ENCODE measurements at places on chromosomes 1 and 21.
A peak's percentile ranks its signal among the peaks of the same experiment; 100 is the strongest.

DNA sequence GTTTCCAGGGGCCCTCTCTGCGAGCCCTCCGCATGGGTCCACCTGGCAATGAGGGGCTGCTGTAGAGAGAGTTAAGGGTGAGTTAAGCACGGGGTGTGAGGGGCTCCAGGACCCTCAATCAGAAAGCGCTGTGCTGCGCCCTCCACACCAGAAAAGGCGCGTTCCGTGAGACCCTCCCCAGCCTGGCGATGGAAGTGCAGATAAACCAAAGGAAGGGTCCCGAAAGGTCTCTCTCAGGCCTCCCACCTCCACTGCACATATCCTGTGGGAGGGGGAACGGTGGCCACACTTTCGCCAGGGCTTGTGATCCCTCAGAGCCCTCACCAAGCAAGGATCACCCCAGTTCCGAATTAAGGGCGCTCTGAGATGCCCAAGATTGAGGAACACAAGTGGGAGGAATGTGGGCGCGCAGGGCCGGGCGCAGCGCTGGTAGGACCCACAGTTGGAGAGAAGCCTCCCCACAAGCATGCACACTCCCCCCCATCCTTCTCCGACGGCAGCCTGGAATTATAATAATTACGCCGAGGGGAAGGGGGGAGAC lies 1.1 kb downstream of the WNT3A start:
- DNase-seq = no peak

DNA sequence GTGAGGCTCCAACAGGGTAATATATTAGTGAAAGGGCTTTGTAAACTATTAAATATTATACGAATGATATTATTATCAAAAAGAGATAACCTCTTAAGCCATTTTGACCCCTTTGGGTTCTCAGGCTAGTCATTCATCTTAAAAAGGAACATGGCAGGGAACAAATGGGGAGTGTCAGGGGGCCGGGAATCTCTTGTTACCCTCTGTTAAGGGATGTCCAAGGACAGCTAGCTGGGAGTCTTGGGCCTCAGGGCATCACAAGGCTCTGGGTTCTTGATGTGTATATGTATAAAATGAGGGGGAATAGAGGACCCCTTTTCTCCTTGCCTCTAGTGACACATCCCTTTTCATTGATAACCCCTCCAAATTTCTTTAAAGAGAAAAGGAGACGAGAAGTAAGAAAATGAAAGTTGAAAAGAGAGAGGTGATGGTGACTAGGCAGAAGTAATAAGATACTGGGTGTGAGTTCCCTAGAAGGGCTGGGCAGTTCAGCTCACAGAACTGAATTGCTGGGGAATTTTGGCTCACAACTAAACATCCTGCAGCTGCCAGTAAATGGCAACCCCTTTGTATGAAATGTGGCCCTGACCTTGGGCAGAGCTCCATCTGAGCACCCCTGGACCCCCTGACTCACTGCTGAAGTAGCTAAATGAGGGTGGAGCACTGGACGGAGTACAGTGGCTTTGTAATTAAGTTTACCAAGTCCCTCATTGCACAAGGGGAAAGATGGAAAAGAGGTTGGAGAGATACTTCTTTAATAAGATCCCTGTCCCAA lies 20.0 kb upstream of the ZNF326 start:
- DNase-seq = no peak

GRCh38 chr1:173798078-173798477 lies 26.4 kb upstream of the DARS2 start:
- DNase-seq = no peak

GRCh38 chr21:35730325-35730724 lies 330.0 kb downstream of the SETD4 start:
- no peak for DNase-seq

DNA sequence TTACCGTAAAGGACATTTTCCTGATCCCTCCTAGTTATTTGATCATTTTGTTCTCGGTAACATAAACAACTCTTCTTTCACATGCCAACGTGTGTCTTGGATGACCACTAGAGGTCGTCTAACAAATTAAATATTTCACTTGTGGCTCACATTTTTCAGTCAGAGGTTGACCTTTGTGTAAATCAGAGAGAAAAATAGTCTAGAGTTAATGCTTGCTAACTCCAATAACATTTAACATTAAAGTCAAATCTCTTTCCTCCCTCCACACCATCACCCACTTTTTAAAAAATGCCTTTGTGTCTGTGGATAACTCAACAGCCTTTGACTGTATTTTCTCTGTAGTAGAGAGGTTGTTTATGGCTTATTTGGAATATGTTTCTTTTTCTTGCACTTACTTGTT lies 220.5 kb upstream of the B3GALT2 start:
- DNase-seq = peak; percentile 26

GRCh38 chr1:103517380-103518047 lies 8.0 kb upstream of the RNPC3 start:
- no peak for DNase-seq

DNA sequence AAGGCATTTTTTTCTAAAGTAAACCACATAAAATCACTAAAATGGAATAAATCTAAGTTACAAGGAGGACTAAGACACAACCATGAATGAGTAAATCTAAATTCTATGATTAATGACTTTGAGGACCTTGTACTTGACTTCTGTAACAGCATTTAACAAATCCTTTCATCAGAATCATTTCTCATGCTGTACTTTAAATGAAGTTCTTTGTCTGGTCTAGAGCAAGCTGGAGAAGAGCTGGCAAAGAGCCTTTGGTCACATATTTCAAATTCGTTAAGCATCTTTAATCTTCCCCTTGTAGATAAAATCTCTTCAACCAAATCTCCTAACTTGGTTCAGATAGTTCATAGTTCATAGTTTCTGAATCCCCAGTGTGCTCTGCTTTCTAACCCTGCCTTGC lies 405.4 kb downstream of the PTPRC start:
- no peak for DNase-seq

DNA sequence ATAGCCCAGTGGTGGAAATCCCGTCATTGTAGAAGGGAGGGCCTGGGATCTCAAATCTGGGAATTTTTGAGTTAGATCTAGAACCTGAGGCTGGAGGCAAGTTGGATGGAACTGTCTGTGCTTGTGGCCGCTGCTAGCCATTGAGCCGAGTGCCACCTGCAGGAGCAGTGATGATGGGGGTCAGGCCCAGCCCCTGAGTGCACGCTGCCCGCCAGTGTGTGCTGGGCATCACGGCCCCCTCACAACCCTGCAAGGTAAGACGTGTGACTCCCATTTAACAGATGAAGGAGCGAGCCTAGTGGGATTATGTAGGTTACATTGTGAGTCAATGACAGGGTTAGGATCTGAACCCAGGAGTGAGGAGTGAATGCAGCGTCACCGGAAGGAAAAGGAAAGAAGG lies 407.2 kb downstream of the CAMTA1 start:
- DNase-seq = no peak

DNA sequence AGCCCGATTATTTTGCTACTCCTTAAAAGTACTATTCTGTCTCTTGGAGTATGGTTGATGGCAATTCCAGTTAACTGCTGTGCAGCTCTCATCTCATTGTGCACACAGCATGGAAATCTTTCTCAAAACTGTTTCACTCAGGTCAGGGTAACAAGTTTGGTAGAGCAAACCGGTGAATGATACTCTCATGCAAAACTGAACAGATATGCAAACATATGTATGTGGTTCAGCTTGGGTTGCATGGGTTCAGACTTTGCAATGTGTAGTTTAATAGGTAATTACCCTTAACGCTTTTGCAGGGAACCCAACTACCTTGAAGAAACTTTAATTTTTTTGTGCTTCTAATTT lies 2.2 kb downstream of the GADD45A start:
- DNase-seq = no peak

DNA sequence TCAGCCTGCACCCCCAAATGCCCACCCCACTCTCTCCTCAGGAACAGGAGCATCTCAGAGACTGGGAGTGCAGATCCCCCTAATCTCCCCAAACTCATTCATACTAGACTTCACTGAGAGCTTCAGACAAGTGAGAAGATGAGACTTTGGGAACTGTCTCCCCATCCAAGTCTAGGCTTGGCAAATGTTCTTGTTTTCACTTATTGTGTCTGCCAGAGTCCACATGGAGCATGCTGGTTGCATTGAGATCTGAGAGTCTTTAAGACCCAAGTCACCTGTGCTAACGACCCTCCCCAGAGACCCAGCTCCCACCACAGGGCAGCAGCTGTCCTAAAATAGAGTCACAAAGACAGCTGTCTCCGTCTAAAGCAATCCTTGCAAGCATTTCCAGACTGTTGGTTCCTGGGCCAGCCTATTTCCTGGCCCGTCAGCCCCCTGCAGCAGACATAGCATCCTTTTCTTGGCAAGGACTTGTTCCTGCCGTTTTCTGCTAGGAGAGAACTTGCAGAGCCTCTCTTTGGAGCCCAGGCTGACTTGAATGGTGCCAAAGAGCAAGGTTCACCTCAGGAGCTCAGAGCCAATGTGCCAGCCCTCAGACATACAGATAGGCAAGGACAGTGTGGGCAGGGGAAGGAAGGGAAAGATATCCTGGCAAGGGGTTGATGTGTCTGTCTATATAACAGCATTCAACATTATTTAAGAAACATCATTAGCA lies 1.9 kb upstream of the CNTN2 start:
- DNase-seq = no peak

DNA sequence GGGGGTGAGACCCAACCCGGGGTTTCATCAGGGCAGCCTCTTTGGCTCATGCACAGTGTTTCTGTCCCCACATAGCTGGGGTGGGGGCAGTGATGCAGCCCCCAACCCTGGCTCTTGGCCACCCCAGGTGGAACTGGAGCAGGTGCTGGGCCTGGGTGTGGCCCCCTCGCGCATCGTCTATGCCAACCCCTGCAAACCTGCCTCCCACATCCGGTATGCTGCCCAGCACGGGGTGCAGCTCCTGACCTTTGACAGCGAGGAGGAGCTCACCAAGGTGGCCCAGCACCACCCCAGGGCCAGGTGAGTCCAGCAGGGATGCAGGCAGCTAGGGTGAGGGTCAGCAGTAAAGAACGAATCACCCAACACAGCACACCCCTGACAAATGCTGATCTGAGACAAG lies 72.3 kb upstream of the TINAGL1 start:
- no peak for DNase-seq

DNA sequence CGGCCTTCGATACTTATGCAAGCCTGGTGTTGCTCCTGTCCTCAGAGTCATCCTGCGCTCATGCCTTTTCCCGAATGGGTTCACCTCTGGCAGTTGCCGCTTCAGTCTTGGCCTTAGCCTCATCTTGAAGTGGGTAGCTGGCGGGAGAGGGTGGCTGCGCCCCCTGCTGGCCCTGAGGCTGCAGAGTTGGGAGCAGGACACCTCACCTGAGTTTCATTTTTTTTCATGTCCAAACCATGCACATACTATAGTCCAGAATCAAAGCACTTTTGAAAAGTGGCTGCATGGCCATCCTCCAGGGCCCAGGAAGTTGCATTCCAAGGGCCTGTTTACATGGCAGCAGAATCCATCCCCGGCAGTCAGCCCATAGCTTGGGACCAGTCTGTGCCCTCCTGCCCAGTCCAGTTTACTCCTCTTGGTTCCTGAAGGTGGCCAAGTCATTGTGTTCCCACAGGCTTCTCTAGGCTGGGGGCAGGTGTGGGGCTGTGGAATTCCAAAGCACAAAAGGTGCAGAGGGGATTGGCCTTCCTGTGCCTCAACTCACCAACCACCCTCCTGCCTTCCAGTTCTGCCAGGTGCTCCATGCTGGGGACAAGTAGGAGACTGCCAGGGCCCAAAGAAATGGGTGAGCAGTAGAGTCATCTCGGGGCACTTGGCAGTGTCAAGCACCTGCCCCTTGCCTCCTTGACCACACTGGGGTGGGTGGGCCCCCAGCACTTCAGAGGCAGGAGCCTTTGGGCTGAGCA lies 44.0 kb downstream of the YARS1 start:
- DNase-seq = peak; percentile 72
